ENCODE measurements at places on chromosomes 12 and 14.

DNA sequence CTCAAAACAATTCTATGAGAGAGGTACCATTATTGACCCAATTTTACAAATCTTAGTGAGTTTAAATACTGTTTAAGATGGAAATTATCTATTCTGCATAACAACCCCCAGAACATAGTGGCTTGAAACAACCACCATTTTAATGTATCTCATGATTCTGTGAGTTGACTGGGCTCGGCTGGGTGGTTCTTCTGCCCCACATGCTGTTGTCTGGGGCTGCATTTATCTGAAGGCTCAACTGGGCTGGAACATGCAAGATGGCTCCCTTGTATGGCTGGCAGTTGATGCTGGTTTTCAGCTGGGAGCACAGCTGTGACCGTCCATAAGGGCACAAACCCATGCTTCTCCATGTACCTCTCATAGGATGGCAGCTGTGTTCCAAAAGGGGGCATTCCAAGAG, 82.2 kb downstream of the DRAM1 start:
- no peak for DNase-seq

DNA sequence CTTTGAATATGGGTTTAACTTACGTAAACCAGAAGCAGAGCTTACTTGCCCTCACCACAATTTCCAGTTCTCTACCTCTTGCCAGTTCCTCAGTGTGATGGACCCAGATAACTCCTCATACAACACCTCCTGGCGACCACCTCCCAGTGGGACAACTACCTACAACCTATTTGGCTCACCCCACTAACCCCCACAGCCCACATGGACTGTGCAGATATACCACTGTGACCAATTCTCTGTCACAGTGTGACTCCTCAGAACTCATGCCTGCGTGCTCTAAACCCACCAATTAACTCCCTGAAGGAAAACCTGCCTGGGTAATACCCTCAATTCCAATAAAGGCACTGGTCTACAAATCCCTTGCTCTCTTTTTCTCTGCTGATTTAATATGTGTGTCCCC, 311.7 kb downstream of the DIO2 start:
- DNase-seq, result no peak

DNA sequence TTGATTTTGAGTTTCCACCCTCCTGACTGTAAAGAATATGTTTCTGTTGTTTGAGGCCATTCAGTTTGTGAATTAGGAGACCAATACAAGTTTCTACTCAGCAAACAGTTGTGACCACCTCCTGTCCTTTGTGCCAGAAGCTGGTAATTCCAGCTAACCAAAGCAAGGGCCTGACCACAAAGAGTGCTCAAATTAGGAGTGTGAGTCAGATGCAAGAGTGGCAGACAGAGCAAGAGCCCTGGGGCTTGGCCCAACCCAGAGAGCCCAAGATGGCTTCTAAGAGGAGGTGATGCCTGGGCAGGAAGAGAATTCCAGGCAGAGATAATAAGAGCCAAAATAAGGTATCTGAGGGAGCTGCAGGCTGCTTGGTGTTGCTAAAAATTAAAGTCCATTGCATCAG, 77.7 kb upstream of the C14orf132 start:
- no peak for DNase-seq

GRCh38 chr14:73713803-73714655, at the start of gene PNMA1:
PNMA1 (minus strand) TSS chr14:73714384; CDS start chr14:73713639, 745 bp downstream.
- peak; percentile 87 for DNase-seq

DNA sequence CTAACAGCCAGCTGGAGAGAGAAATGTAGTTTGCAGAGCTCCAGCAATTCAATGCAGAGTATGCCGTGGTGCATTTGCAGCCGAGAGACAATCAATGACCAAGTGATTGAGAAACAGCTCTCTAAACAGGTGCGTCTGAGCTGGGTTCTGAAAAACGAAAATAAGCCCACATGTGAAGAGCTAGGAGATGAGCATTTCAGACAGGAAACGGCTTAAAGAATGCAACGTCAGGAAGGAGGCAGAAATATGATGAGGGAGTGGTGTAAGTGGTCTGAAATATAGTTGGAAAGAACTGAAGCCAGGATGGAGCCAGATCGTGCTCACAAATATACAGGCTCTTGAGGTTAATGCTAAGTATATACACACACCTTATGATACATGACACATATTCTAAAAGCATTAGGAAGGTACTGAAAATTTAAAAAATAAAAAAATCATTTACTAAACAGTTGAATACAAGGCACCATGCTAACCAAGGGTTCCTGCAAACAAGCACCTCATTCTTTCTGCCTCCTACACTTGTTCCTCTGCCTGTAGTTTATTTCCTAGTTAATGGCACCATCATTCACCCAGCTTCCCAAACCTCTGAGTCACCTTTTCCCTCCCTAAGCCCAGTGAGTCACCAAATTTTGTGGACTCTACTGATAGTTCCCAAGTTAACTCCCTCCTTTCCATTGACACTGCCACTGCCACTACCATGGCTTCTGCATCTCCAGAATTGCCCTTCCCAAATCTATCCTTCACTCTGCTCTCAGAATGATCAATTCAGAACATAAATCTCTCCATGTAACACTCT, 2.3 kb upstream of the GARIN2 start:
- no peak for DNase-seq

DNA sequence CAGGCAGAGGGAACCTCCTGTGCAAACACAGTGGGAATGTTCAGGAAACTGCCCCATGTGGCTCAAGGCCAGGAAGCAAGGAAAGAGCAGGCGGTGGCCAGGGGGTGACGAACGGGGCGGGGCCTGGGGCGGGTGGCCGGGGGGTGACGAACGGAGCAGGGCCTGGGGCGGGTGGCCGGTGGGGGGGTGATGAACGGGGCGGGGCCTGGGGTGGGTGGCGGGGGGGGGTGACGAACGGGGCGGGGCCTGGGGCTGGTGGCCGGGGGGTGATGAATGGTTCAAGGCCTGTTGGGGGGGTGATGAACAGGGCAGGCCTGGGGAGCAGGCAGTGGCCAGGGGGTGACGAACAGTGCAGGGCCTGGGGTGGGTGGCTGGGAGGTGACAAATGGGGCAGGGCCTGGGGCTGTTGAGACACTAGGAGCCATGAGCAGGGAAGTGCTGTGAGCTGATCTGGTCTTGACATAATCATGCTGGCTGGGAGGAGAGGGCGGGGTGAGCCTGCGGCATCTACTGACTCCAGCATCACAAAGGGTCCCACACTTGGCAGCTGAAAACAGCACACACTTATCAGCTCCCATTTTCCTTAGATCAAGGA, 62.7 kb upstream of the FBRSL1 start:
- DNase-seq, result no peak

DNA sequence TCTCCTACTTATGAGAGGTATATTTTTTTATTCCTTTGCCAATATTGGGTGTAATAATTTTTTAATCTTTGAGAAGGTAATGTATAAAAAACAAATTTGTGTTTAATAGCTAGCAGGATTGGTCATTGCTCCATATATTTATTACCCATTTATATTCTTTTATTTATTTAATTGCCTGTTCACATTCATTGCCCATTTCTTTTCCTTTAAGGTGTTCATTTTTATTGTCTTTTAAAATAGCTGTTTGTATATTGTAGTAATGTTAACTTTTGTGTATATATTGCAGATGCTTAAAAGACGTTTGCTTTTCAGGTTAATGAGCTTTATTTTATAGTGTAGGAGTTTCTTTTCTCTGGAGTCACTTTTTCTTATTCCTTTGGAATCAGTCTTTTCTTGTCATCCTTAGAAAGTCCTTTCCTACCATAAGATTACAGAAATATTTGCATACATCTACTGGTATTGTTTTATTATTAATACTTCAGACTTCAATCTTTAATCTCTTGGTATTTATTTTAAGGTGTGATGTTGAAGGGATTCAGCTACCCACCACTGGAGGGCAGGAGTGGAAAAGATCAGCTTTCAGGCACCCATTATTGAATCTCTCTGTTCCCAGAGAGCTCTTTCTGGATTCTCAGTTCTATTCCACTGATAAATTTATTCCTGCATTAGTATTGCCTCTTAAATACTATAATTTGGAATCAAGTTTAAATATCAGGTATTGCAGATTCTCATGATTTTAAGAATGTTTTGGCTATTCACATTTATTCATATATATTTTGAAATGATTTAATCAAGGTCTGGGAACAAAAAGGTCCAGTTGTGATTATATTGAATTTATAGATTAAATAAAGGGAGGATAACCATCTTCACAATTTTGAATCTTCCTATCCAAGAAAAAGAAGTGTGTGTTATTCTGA, 17.3 kb downstream of the PPM1A start:
- no peak for DNase-seq

- DNase-seq, result no peak
Measured at GRCh38 chr14:60705100-60705499, 19.1 kb downstream of the SIX4 start.

DNA sequence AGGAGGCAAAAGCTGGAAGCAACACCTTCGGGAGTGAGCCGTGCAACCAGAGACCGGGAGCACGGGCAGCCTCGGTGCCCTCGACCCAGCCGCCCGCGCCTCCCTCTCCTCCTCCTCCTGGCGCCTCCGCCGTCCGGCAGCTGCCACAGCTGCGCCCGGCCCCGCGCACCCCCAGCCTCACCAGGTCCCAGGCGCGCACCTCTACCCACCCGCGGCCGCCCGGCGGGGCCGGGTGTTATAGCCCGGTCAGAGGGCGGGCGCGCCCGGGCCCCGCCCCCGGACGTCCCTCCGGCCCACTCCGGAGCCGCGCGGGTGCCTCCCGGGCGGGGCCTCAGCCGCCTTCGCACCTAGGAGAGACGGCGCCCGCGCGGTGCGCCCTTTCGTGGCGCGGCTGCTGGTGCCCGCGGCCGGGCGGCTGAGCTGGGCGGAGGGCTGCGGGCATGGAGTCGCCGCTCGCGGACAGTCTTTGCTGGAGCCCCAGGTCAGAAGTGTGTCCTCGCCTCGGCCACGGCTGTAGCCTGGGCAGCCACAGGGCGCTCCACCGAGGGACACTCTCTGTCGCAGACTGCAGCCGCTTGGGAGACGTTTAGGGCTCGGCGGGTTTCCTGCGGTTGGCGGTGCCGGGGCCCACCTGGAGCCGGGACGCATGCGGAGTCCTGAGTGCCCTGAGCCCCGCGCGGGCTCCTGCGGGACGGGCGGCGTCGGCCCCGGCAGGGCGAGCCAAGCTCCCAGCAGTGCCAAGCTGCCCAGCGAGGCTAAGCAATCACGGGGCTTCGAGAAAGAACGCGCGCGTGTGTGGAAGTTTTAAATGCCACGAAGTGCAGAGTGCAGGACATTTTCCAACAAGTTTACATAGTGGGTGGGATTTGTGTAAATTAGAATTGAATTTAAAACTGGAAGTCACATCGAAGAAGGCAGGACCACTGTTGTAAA, at the start of gene CPM:
Gene CPM, minus strand, starts transcription at position 211 of the 933 bp plus-strand sequence. CDS start 334 bp downstream, outside the sequence.
- peak; percentile 47 for DNase-seq

- DNase-seq, result no peak
Measured at GRCh38 chr12:71636704-71637115, 26.9 kb downstream of the ZFC3H1 start.

GRCh38 chr14:68603533-68604360, 189.1 kb downstream of the ZFP36L1 start:
- DNase-seq, result no peak

GRCh38 chr12:67038486-67038885, 230.7 kb upstream of the CAND1 start:
- DNase-seq, result no peak

DNA sequence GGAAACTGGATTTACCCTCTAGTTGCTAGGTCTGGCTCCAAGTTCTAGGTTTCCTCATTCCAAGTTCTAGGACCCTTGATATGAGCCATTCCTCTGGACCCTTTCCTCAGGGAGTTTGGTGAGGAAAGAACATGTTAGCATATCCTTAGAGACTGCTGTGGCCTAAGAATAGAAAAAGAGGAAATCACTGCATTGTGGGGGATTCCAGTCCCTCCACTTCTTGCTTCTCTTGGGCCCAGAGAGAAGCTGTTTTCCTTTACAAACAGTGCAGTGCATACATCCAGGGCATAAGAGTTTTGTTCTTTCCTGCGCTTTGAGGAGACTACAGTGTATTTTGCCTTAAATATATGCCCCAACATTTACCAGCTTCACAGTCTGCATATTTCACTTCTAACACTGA, 59.0 kb downstream of the LLPH start:
- DNase-seq, result no peak

GRCh38 chr12:59742841-59743240, 147.0 kb downstream of the SLC16A7 start:
- no peak for DNase-seq

DNA sequence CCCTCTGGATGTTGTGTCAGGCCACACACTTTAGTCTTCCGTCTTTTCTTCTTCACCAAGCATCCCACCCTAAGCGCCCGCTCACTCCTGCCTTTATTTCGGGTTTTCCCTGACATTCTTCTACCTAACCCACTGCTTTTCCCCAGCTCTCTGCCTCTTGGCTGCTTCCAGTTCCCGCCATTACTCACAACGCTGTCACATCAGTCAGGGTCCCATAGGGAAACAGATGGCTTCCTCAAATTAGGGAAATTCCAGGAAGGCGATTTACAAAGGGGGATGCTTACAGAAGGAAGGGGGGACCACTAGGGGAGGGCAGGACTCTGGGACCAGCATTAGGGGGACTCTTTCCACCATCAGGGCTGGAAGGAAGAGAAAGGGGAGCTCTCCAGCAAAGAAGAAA, 9.2 kb upstream of the PPP1R13B start:
- no peak for DNase-seq

GRCh38 chr12:21130998-21131397, at the start of gene SLCO1B1:
SLCO1B1 (plus strand) TSS chr12:21131194; CDS start chr12:21141575, 10,381 bp downstream.
- DNase-seq, result no peak

DNA sequence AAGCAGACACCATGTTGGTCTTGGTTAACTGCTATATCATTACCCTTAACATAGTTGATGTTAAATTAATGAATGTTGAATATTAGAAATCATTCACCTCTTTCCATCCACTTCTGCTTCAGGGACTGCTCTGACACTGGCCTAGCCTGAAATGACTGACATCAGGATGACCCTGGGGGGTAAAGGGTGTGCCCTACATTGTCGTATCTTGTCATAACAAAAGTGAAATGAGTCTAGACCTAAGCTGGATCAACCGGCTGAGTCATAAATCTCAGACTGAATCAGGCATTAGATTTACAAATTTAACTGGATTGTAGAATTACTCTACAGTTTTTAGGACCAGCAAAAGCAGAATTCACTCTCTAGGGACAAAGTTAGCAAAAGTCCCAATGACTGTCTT, 35.3 kb downstream of the KICS2 start:
- DNase-seq, result no peak

GRCh38 chr14:73358187-73358586, 100.2 kb downstream of the NUMB start:
- no peak for DNase-seq

All from stimulated activated CD4-positive, alpha-beta T cell treated with anti-CD3 and anti-CD28 coated beads, Interleukin-1b, Interleukin-23, amount 100 ng/mL, for 24 hours (primary cell).